ENCODE measurements at places on chromosomes 12 and 14.
A peak's percentile ranks its signal among the peaks of the same experiment; 100 is the strongest.

- DNase-seq = peak; percentile 55
These were observed 258.7 kb downstream of the SYT10 start for GRCh38 chr12:33180918-33181317.

- DNase-seq = peak; percentile 19
These were observed 36.3 kb downstream of the PRKAB1 start for GRCh38 chr12:119704065-119704747.

DNA sequence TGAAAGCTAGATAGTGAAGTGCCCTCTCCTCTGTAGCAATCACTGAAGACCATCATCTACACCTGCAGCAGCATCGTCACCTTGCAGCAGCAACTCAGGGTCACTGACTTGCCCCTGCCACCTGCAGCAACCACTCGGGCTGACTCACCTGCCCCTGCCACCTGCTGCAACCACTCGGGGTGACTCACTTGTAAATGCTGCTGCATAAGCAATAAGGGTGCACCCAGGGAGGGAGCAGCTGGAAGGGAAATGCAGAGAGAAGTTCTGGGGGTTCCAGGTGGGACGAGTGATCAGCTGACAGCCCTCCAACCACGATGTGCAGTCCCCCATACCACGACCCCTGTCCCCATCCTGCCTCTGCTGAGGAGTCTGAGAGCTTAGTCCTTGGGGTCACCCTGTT is 357.1 kb upstream of the SFSWAP start:
- no peak for DNase-seq

- no peak for DNase-seq
These were observed 285.7 kb downstream of the TTC8 start for GRCh38 chr14:89110110-89110509.

DNA sequence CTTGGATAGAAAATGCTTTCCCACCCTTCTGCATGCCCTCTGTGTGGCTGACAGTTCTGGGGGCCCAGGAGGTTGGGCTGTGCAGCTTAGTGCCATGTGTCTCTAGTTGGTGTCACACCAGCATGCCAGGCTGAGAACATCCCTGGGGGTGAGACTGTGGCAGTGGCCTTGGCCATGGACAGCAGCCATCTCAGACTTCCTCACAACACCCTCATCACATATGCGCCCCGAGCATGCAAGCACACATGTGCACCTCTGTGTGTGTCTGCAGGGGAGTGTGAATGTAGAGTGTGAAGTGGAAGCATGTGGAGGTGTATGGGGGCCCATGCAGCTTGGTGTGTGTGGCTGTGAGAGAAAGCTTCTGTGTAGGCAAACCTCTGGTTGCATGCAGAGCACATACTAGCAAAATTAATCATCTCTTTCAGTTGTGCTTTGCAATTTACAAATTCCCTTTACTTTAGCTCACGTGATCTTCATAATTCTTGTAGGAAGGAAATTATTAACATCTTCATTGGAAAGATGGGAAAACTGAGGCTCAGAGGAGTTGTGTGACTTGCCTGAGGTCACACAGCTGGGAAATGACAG is 8.4 kb downstream of the ASIC1 start:
- no peak for DNase-seq

DNA sequence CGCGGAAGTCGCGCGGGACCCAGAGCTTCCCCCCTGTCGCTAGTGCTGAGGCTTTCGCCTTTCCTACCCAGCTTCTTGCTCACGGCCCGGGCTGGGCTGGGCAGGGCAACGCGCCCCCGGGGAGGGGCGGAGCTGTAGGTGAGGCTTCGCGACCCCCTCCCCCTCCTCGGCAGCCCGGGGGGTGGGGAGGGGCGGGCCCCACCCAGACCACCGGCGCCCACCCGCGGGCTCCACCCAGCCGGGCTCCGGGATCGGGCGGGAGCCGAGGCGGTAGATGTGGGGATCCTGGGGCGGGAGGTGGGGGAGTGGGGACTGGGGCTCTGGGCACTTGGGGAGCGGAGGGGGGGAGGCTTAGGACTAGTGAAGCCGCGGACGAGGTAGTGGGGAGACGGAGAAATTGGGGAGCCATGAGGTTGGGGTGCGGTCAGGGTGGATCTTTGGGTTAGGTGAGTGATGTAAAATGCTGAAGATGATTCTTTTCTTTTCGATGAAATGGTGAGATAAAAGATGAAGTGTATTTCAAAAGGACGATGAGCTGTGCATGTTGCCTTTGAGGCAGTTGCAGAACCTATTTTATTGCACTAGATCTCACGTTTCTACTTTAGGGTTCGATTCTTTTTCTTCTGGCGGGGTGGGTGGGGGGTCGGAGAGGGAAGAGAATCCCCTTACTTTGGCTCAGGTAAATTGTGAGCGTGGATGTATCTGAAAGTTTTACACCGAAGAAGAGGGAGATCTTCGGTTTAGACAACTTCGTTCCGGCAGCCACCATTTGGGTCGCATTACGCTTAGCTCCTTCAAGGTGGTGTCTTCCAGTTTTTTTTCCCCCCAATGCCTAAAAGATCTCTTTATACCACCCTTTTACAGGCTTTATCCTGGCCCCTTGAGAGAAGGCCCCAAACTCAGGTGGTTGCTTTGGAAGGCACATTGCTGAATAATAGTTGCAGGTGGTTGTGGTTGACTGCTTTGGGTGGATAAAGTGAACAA is 619 bp downstream of the ERC1 start:
- DNase-seq = no peak

DNA sequence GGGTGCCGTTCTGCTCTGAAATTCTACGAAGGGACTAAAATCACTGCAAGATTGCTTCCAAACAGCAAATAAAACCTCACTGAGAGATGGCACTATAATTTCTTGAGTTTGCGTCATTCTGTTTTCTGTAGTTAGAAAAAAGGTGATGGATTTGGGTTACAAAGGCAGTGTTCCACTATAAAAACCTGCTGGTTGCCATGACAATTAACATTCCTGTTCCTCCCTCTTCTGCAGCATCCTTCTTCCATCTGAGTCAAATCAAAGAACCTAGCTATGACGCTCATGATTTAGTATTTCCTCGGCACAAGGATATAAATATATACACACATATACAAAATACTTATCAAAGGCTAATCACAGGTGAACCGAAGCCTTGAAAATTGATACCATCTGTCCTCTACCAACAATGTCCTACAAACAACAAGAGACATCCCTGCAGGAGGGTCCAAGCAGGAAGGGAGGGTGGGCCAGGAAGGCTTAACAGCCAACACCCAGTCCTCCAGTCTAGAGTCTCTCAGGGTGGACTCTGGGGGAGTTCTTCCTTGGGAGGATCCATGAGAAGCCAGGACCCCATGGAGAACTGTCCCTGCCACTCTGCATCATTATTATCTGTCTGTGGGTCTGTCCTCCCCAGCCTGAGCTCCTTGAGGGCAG is 21.4 kb downstream of the TMCC3 start:
- no peak for DNase-seq

DNA sequence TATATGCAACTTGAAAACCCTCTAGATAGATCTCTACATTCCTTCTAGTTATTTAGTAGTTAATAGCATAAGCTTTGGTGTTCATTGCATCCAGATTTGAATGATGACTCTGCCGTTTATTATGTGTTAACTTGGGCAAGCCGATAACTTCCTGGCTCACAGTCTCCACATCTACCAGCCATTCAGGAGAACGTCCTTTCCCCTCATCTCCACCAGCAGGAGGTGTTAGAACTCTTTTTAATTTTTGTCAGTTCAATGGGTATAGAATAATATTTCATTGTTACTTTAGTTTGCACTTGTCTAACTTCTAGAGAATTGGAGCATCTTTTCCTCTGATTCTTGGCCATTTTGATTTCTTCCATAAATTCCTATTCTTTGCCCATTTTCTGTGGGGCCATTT is 30.0 kb upstream of the WSCD2 start:
- no peak for DNase-seq

- DNase-seq = no peak
These were observed 20.6 kb upstream of the PCNX1 start for GRCh38 chr14:70886421-70887206.

- peak; percentile 65 for DNase-seq
These were observed 42.7 kb downstream of the AEBP2 start for GRCh38 chr12:19482036-19482435.

GRCh38 chr14:60067882-60068281 is 23.8 kb upstream of the PCNX4 start:
- no peak for DNase-seq

DNA sequence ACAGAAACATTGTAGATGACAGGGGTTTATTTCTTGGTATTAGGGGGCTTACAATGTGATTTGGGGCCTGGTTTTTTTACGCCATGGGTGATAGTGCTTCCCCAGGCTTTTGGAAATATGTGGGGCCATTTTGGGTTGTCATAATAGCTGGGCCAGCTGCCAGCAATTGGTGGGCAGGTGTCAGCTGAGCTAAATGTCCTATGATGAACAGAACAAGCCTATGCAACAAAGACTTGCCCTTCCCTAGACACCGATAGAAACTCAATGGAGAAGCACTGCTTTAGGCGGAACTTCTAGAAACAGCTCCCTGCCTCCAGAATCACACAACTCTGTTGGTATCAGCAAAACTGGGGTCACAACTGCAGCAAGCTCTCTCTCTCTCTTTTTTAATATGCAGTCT is 5.1 kb upstream of the B4GALNT1 start:
- DNase-seq = no peak

- DNase-seq = no peak
These were observed 490.3 kb downstream of the APAF1 start for GRCh38 chr12:99135376-99135775.

DNA sequence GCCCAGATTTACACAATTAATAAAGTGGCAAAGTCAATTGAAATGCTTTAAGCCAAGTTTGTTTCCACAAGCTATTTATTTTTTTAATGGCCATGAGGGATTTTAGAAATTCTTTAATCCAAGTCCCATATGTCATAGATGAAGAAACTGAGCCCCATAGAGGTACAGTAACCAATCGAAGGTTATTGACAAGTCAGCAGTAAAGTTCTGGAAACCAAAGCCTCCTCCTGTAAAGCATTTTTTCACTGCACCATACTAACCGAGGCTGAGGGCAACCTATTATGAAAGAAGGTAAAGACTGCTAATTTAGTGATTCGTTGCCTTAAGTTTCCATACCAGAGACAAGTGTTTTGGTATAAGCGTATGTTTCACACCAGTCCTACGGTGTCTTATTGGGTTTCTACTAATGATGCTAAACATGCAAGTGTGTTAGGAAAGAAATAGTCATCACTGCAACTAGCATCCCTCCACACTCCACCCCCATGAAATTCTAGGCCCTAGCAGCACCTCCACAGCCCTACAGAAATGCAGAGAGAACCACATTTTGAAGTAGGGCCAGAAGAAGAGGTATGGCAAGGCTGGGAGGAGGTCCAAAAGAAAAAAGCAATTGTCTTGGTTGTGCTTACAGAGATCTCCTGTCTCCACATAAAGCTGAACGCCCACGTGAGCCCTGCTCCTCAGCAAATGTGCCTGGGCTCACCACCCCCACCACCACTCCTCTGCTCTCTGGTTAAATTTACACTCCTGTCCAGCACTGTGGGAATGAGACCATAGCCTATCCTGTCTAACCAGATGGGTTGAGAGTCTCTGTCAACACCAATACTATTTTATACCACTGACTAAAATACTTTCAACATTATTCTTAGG is 271.1 kb upstream of the G2E3 start:
- DNase-seq = no peak

DNA sequence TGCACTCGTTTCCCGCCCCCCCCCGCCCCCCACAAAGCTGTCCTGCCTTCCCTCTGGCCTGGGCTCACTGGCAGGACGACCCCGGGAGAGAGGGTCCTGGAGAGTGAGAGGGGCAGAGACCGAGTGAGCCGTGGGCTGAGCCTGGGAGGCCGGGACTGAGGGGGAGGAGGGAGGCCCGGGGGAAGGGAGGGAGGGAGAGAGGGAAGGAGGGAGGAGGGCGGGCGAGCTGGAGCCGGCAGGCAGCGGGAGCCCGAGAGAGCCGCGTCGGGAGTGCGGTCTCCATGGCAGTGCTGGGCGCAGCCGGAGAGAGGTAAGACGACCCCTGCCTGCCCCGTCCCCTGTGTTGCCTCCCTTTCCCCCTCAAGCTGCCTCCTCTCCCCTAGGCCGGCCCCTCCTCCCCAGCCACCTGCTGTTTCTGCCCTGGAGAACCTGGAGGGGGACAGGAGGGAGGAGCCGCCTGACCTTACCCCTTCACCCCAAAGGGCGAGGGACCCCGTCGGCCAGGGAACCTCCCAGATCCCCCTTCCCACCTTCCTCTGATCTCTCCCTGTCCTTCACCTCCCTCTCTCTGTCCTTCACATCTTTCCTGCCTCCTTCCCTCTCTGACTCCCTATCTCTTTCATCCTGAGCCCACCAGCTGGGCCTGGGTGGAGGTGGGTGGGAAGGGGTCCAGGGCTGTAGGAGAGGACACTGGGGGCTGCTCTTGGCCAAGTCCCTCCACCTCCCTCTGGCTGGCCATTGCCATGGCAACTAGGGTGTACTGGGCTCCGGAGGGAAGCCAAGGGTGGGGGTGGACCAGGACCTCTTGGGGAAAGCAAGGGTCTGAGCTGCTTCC is at the start of gene GPR162:
TSS of gene GPR162 (plus strand) at position 231 of the 835 bp plus-strand sequence. CDS start 2,078 bp downstream, outside the sequence.
- peak; percentile 34 for DNase-seq

DNA sequence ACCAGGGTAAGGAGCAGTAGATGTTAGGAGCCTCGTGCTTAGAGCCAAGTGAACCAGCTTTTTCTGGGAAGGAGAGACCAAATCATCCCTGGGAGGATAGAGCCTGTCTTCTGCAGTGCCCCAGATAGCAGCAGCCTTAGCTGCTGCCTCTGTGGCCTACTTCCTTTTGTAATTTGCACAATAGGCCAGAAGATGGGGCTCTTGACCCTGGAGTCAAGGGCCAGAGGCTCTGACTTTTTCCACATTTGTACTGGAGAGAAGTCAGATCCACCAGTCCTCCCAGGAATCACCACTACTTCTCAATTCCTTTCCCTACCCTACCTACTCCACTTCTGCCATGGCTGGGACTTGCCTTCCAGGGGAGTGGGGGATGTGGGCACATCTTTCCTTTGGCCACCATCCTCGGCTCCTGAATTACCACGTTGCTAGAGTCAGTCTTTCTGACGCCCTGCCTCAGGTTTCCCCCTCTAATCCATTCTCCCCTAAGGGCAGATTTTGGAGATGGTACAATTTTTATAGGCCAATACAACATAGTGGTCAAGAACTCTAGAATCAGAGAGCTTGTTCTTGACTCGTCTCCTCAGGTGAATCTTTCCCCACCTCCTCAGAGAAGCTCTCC is 3.3 kb upstream of the SLC4A8 start:
- DNase-seq = peak; percentile 72

DNA sequence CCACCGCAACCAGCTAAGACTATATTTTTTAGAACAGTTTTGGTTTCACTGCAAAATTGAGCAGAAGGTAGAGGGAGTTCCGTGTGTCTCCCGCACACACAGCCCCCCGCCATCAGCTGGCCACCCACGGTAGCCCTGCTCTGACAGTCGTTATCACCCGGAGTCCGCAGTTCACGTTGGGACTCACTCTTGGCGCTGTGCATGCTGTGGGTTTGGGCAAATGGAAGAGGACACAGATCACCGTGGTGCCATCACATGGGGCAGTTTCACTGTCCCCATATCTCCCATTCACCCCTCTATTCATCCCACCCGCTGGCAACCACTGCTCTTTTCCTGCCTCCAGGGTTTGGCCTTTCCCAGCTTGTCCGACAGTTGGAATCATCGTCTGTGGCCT is 31.8 kb upstream of the ULK1 start:
- no peak for DNase-seq

DNA sequence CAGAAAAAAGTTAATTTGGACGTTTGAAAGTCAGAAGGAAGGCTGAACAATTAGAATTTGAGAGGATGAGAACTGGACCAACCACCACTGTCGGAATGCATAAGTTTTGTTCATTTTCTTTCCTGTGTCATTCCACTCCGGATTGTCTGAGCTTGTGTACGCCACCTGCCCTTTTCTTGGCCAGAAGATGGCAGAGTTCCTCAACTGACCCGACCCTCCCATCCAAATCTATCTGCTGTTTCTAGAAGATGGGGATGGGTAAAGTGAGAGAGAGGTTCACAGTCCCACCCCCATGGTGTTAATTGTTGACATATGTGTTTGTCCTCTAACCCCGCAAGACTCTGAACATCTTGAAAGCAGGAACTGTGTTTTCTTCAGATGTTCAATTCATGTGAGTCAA is 388.0 kb downstream of the VRK1 start:
- peak; percentile 10 for DNase-seq

Data from epithelial cell of esophagus (primary cell).